Upper lobe of left lung (tissue), 6 donors: ENCODE measurements at places on chromosomes 13 and 19. TPM values are rescaled to one million over a fixed set of nuclear protein-coding genes. Genes with fewer than 3 reads are reported as not detected.

- DNase-seq: no peak
These were observed 8.0 kb downstream of the EFNB2 start for GRCh38 chr13:106527445-106527801.

DNA sequence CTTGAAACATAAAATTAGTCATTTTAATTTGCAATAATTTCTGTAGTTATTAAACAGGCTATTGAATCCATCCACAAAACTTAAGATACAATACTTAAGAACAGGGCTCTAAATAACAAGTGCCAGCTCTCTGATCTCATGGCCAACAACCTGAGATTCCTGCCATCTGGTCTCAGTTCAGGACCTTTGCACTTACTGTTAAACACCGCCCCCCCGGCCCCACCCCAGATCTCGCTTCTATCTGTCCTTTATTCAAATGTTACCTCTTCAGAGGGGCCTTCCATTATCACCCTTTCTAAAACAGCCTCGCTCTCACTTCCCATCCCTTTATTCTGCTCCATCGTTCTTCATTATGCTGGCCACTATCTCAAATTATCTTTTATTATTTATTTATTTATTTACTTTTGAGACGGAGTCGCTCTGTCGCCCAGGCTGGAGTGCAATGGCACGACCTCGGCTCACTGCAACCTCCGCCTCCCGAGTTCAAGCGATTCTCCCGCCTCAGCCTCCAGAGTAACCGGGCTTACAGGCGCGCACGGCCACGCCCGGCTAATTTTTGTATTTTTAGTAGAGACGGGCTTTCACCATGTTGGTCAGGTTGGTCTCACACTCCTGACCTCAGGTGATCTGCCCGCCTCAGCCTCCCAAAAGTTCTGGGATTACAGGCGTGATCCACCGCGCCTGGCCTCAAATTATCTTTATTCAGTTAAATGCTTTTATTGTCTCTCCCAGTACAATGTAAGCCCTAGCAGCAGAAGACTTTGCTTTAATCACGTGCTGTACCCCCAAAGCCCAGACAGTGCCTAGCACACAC, 838 bp upstream of the SNRNP70 start:
- DNase-seq: no peak

DNA sequence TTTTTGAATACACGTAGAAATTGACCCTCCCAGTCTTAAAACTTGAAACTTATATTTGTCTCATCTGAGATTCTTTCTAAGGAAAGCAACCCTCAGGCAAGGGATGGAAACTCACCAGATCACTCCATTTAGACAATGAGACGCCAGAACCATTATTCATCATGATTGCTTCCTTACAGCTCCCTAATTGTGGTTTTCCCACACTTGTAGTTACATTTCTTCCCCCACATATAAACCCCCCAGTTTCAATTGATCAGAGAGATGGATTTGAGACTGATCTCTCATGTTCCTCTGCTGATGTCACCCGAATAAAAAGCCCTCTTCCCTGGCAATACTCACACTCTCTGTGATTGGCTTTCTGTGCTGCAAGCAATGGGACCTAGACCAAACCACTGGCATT, 197.9 kb upstream of the STARD13 start:
- no peak for DNase-seq

GRCh38 chr19:35304036-35304435, 12.1 kb downstream of the MAG start:
- peak; percentile 51 for DNase-seq

DNA sequence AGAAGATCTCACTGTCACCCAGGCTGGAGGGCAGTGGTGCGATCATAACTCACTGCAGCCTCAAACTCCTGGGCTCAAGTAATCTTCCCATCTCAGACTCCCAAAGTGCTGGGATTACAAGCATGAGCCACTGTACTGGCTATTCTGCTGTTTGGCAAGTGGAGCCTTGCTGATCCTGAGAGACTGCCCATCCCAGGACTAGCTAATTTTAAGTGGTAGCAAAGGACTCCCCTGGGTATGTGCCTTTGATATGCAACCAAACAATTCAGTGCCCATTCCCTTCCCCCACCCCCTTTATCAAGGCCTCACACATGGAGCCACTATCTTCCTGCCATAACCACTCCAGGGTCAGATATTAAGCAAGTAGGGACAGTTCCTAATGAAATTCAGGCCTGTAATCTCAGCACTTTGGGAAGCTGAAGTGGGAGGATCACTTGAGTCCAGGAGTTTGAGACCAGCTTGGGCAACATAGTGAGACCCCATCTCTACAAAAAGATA, 17.0 kb upstream of the ZNF460 start:
- DNase-seq: no peak

Gene PLK5
- total RNA-seq: not detected

DNA sequence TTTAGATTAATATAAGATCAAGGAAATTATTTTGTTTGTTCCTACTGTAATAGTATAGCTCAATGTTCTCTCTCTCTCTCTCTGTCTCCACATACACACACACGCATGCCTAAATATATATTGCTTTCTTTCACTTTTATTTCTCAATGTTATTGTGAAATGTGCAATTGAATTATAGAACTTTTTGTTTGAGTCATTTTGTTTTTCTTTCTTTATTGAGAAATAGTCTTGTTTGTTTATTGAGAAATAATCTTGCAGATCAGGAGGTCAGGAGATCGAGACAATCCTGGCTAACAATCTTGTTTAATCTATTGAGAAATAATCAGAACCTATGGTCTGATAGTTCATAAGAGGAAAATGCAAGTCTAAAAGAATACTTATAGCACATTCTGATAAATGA, 1581.3 kb downstream of the EFNB2 start:
- DNase-seq: no peak

- DNase-seq: peak; percentile 81
These were observed at the start of gene ZNF577 for GRCh38 chr19:51887522-51888498. TSS of gene ZNF577 (minus strand) at chr19:51887951. CDS start at chr19:51880382, 7,569 bp downstream.

Gene CAPN12
- total RNA-seq: 93.2 TPM

Gene ZNF418
- 6.4 TPM for total RNA-seq

DNA sequence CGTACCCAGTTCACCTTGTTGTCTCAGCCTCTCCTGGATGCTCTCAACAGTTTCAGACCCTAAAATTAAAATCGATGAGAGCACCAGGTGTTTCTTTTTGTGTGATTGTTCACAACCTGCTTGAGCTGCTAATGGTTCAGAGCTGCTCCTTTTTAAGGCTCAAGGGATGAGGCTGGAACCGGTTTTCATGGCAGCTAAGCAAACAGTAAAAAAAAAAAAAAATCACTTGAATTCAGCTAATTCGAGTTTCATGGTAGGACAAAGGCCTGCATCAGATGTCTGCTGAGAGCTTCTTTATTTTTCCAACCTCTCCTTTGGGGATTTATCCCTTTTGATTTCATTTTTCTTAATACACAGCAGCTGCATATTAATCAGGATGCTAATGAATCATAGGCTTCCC, 6.5 kb downstream of the SYCE2 start:
- no peak for DNase-seq

DNA sequence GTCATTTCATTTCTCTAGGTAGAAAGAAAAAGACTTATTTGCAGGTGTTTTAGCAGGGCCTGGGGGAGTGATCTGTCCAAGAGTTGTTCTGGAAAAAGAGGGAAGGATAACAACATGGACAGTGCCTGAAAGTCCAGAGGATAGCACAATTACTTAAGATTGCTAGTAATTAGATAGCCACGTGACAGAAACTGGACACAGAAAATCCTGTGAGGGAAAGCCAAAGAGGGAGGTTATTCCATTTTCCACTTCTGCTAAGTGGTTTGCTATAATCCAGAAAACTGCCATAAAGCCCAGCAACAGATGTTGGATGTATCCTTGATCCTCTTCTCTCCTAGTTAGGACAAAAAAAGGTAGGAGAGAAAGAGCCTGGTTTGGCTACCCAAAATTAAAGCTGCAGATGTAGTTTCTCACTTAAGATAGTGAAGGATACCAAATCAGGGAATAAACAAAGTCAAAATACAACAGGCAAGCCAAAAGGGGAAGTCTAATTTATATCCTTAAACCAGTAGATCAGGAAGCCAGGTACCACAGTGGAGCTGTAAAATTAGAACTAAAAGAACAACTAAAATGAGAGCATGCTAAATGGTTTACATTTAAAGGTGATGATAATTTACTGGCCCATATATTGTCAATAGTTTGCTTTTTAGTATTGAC, 140.2 kb downstream of the VWA8 start:
- DNase-seq: no peak

DNA sequence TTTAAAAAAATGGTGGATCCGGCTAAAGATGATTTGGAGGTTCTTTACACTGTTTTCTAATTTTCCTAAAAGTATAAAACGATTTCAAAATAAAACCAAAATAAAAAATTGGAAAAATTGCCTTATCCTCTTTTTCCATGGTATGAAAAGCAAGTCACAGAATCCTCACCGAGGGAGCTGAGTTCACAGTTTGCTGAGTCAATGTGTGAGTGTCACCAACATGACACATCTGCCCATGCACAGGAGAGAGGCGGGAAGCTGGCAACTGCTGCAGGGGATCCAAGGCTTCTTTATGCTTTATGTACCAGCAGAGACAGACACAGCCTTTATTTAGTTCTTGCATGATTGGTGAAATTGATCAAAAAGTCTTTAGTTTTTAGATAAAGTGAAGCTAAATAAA, 157.8 kb downstream of the TNFSF13B start:
- DNase-seq: no peak

Gene PINLYP
- total RNA-seq: 4.2 TPM

GRCh38 chr13:73245246-73245645, 186.4 kb downstream of the KLF5 start:
- DNase-seq: no peak

DNA sequence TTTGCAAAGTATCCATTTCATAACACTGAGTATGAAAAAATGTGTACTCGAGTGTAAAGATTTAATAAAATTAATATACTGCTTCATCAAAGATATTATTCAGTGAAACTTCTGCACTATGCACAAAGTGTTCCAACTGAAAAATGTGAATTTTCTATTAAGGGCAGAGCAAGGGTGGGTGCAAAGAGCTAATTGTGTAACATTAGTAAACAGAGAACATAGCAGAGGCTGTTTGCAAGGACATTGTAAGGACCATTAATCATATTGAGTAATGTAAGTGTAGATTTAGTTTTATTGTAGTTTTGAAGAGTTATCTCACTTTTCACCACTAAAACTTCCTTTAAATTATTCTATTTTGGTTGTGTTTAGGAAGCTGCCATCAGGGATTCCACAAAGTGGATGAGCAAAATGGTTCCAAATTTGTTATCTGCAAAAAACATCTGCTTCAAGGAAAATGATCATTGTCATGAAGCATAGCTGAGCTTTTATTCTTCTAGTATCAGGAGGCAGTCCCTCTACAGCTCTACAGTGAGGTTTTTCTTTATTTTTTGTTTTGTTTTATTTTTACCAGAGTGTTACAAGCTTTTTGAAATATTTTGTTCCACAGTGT, 1375.4 kb downstream of the SLITRK1 start:
- DNase-seq: no peak

- DNase-seq: no peak
These were observed 1546.6 kb downstream of the SLITRK5 start for GRCh38 chr13:89217813-89218212.

DNA sequence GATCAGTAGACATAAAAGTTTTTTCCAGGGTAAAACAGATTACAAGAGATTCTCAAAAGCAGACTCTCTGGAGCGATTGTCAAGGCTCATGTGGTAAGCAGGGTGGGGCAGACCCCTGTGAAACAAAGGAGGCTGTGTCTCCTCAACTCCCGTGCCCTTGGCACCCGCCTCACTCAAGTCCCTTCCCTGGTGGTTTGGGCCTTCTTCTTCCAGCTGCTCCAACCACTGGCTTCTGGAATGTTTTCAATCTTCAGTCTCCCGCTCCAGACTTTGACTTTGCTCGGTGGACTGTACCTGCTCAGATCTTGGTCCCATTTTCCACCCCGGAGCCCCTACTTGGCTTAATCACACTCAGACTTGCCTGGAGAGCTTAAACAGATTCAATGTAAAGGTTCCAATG, 74.8 kb upstream of the STK24 start:
- DNase-seq: no peak

Gene ZNF235
- total RNA-seq: 5.5 TPM

DNA sequence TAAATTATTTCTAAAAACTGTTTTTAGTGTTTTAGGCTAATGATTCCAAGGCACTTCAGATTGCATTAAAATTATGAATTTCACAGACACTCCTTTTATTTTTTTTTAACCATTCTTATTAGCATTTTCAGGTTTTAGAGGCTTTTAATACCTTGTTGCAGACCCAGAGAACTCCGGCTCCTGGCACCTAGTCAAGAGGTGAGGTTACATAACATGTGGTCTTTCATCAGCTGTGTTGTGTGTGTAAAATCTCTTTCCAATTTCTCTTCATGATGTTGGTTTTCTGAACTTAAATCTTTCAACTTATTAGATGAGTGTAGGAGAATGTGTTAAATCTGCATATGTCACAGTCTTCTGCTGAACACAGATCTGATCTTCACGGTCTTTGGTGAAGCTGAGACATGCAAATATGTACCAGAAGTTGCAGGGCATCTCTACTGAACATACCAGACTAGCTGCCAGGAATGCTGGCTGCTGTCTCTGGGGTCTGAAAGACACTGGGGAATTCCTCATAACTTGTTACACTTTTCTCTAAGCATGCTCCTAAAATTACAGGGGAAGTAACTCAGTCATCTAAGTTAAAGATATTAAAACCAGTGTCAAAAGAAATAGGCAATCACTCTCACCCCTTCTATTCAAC, 1165.3 kb downstream of the EFNB2 start:
- DNase-seq: no peak

DNA sequence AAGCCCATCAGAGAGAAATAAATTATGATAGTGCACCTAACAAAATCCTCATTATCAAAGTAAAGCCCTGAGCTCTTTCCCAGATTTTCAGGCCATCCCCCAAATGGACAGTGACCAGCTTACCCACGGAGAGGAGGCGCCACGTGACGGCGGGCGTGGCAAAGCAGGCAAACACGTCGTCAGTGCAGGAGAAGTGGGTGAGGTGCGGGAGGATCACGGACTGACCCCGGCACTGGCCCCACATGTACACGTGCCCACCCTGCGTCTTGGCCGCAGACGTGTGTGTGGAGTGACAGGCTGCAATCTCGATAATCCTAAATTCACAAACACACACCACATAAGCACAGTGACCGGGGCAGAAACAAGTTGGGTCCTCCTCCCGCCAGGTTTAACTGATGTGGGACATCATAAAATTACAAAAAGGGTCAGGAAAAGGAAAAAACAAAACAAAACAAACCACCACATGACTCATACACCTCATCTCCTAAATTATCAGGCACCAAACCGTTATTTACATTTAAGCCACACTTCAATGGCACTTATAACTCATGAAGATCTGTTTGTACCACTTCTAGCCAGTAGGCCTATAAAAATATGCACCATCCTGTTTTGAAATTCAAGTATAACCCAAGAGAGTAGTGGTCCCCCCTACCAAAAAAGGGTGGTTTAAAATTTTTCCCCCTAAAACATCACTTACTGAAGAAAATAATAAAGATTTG, 30.1 kb downstream of the RCBTB2 start:
- no peak for DNase-seq

- DNase-seq: no peak
These were observed 73.7 kb downstream of the SGCG start for GRCh38 chr13:23254506-23254905.

- DNase-seq: no peak
These were observed 268.5 kb downstream of the B3GLCT start for GRCh38 chr13:31468114-31468902.

- DNase-seq: no peak
These were observed 22.8 kb downstream of the SUGP2 start for GRCh38 chr19:19010551-19010950.

Gene UQCRFS1
- 9.4 TPM for total RNA-seq
